Stimulated activated CD8-positive, alpha-beta memory T cell treated with anti-CD3 and anti-CD28 coated beads, Interleukin-4, amount 100 ng/mL, for 24 hours (primary cell): ENCODE measurements at places on chromosomes 6 and 20.

DNA sequence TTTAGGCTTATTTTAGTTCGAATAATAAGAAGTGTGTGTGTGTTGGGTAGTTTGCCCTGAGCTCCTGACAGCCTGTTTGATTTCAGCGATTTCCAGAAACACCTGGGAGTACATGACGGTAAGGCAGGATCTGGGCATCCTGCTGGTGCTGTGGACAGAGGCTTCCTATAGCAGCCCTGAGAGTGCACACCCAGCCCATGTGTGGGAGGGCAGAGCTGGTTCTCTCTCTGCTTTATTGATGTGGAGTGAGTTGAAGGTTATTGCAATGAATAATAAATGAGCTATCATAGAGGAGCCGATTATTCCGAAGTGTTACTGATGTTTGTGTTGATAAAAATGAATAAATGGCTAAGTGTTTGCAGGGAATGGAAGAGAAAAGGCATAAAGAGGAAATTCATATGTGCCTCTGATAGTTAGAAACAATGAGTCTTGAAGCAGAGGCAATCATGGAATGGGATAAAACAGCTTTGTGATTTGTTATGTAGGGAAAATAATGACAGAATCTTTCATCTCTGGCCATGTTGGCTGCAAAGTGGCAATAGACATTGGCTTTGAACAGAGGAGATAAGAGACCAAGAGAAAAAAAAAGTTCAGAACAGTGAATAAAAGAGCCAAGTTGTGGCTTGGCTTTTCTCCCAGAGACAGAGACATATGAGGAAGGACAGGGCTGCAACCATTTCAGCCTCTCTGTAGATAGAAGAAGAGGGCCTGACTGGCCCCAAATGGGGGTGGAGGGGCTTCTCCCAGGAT lies 166.2 kb upstream of the CHD6 start:
- no peak for DNase-seq

DNA sequence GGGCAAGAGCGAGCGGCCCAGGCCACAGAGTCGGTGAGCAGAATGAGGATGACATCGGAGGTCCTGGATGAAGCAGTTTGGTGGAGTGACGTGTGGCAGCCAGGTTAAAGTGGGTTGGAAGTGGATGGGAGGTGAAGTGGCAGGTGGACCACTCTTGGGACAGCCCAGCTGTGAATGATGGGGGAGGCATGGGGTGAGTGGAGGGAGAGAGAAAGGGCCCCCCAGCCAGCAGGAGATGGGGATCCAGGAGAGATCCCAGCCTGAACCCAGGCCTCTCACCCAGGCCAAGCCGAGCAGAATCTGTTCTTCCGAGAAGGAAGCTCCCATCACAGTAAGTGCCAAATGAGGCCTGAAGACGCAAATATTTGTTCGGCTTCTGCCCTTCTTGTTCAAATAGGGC lies 27.0 kb upstream of the SLC32A1 start:
- no peak for DNase-seq

DNA sequence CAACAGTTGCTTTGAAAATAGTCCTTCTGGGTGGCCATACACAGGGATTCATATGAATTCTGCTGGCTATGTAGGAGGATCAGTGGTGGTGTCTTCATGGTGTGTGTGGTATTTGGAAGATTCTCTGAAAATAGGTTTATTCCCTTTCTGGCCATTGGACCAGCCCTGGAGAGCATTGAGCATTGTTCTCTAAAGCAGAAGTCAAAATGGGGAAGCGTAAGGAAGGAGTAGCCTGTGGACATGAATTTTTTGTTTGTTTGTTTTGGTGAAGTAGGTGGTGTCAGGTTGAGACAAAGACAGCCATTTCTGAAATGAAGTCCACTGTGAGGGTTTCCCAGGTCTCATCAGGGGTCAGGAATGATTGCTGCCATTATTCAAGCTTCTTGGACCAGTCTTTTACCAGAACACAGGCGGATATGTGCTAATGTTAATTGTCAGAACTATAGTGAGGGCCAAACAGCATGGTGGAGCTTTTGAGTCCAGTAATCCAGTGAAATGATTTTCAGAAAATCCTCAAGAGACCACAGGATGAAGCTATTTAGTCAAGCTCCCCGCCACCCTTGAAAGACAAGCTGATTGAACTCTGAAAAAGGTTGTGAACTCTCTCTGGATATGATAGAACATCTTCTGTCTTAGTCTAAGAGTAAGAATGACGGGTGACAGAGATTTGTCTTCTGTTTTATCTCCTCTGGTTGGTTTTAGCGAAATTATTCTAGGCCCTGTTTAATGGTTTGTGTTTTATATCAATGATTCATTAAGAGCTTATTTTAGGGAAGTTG lies 60.0 kb downstream of the DNAH8 start:
- no peak for DNase-seq

DNA sequence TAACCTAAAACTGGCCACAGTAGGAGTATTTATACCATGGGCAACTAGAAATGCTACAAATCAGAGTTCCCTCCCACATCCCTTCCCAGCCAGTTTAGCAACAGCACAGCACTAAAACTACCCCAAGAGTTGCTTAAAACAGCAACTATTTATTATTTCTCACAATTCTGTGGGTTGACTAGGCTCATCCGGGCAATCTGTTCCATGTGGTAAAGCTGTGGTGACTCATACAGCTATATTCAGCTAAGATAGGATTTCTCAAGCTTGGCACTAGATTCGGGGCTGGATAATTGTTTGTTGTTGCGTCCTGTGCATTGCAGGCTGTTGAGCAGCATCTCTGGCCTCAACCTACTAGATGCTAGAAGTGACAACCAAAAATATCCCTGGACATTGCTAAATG lies 8.6 kb upstream of the HECA start:
- no peak for DNase-seq

DNA sequence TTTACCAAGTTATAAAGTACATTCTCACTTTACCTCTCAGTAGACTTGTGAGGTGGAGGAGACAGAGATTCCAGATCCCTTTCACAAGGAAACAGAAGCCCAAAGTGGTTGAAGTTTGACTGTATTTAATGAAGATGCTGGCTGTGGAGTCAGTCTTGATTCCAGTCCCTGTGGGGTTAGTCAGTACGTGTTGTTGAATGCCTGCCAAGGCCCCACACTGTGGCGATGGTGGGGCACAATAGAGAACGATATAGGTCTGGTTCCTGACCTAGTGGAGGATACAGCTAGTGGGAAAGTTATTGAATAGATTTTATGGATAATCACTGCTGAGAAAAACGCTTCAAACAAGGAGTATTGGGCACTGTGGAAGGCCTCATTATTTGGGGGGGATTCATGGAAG lies 71.4 kb downstream of the LRRC1 start:
- no peak for DNase-seq

DNA sequence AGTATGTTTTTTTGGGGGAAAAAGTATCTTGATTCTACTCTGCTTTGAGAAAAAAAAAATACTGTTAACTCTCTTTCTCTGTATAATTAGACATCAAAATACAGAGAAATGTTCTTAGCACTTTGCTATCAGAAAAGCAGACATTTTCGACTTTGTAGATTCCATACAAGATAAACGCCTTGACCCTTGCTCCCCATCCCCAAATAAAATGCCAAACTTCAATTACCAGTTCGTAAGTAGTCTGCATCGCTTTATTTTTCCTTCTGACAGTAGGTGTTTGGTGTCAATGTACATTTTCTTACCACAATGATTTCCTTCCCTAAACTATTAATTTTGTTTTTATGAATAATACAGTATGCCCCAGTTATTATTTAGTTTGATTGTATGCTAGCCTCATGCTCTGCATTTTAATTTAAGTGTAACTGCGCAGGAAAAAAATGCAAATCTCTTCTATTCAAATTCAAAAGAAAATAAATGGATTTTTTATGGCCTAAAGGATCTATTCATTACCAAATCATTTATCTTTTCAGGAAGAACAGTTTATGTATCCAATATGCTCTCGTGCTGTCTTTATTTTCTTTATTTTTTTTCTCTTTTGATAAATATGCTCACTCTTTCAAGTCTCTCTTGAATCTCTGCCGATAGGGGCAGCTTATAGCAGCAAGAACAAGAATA lies 84.8 kb upstream of the ZNF217 start:
- DNase-seq = no peak

- DNase-seq = no peak
These were observed 38.8 kb upstream of the ZFP64 start for GRCh38 chr20:52230409-52230808.

DNA sequence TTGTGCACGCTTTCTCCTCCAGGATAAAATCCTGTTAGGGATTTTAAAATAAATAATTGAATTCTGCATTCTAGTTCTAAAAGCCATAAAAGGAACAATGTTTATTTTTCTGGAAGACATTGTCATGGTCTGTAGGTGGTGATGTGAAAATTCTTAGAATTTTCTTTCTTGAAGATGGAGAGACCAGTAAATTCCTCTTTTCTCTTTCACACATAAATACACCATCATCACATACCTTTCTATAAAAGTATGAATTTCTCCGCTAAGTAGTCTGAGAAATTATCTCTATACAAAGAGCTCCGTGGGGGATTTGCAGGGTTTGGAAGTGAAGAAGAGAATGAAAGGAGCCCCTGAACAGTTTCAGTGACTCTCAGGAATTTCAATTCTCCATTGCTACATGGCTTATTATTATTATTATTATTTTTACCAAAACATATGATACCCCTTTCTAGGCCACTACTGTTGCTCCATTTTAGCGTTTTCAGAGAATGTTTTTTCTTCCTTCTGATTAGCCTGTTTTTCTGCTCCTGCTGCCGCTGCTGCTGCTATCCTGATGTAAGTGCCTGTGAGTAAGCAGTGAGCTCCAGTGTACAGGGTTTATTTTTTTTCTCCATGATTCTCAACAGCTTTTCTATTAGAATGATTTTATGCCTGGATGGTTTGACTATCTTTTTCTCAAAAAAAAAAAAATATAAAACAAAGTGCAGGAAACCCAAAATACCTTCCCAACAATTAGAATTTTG lies 145.8 kb downstream of the SAMD5 start:
- DNase-seq = no peak

GRCh38 chr6:18177286-18177965 lies 22.2 kb downstream of the KDM1B start:
- DNase-seq = no peak

- no peak for DNase-seq
These were observed 170.1 kb upstream of the LAMP5 start for GRCh38 chr20:9344083-9344920.

DNA sequence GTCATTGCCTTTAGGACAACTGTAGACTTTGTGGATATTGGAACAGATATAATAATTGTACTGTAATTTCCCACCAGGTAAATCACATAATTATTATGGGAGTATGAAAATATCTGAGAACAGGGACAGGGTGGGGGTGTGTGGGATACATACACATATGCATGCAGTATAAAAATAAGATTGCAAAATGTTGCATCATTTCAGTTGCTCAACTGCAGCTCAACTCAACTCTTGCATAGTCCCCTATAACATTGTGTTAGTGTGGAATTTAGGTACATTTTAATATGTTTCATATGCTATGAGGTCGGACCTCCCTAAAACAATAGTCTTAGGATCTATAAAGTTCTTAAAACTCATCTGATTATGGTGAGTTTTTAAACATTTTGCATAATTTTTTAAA lies 275.0 kb upstream of the FLRT3 start:
- no peak for DNase-seq

GRCh38 chr6:129558248-129558647 lies 151.7 kb downstream of the ARHGAP18 start:
- no peak for DNase-seq

GRCh38 chr6:166307082-166308032 lies 835 bp downstream of the PRR18 start:
- no peak for DNase-seq

DNA sequence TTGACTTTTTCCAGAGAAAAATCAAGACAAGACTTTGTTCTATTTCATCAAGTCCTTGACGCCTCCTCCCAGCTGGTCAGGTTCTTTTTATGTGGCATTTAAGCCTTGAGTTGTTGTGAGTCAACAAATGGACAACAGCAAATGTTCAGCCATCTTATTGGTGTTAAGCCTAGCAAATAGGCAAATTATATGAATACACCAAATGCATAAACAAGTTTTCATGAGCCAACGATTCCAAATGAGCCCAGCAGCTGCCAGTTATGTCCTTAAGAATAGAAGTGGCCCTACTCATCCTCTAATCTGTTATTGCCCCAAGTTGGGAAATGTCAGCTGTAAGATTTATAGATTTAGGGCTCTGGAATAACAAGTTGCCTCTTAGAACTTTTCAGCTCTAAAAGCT lies 312.0 kb downstream of the SOX4 start:
- no peak for DNase-seq

DNA sequence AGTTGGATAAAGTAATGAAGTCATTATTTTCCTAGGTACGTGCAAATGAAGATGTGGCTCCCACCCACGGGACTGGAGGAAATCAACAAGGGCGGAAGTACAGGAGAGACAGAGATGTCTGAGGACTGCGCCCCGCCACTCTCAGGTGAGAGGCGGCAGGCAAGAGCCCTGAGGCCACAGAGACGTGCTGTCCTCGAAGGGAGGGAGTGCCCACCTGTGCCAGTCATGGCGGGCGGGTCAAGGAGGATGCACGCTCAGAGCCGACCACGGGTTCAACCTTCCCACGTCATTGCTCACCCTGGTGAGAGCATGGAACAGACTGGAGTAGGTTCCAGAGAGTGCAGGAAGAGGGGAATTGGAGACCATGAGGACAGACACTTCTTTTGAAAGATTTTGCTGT lies 12.7 kb downstream of the CST8 start:
- no peak for DNase-seq

DNA sequence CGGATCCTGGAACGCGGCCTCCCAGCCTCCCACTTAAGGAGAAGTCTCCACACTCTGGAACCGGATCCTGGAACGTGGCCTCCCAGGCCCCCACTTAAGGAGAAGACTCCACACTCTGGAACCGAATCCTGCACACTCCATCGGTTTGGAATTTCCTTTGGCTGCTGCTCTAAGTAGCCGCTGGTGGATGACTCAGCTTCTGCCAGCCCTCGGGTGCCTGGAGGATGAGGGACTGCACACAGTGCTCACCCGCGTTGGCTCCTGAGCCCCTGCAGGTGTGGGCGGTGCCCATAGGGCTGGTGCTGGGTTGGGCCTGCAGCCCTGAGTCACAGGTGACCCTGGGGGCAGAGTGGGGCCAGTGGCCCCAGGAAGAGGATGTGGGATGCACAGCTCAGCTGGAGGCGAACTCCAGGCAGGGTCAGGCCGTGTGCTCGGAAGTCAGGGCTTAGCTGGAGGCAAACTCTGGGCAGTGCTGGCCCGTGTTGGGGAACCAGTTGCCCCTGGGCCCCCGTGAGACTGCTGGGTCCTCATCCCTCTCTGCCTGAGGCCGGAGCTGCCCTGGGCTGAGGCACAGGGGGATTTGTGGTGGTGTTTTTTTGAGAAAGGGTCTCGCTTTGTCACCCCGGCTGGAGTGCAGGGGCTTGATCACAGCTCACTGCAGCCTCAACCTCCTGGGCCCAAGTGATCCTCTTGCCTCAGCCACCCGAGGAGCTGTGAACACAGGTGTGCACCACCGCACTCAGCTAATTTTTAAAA lies 13.9 kb upstream of the TNFRSF6B start:
- DNase-seq = no peak

GRCh38 chr20:4781211-4781610 lies 59.5 kb downstream of the PRND start:
- no peak for DNase-seq

GRCh38 chr6:150176659-150177058 lies 33.8 kb downstream of the PPP1R14C start:
- DNase-seq = no peak

DNA sequence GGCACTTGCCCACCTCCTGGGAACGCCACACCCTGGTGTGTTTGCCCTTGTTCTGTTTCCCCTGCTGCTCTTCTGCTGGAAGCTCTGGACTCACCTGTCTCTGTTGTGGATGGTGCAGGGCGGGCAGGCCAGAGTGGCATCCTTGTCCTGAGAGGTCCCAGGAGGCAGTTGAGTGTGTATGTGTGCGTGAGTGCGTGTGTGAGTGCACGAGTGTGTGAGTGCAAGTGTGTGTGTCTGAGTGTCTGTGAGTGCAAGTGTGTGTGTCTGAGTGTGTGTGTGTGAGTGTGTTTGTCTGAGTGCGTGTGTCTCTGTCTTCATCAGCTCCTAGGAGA lies 12.2 kb downstream of the IGF2R start:
- DNase-seq = no peak
